ENCODE measurements at places on chromosomes 3 and 15.

- DNase-seq = no peak
Measured at GRCh38 chr3:153431076-153431475, 269.1 kb downstream of the RAP2B start.

DNA sequence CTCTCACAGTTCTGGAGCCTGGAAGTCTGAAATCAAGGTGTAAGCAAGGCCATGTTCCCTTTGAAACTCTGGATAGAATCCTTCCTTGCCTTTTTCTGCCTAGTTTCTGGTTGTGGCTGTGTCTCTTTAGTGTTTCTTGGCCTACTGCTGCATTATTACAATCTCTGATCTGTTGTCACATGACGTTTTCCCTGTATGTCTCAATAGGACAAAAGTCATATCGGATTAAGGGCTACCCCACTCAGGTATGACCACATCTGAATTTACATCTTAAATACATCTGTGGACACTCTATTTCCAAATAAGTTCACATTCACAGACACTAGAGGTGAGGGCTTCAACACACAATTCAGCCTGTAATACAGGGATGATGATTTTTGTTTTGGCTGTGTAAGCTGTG, 13.3 kb downstream of the NECTIN3 start:
- no peak for DNase-seq

- DNase-seq = no peak
Measured at GRCh38 chr3:30002797-30003196, 603.6 kb upstream of the TGFBR2 start.

DNA sequence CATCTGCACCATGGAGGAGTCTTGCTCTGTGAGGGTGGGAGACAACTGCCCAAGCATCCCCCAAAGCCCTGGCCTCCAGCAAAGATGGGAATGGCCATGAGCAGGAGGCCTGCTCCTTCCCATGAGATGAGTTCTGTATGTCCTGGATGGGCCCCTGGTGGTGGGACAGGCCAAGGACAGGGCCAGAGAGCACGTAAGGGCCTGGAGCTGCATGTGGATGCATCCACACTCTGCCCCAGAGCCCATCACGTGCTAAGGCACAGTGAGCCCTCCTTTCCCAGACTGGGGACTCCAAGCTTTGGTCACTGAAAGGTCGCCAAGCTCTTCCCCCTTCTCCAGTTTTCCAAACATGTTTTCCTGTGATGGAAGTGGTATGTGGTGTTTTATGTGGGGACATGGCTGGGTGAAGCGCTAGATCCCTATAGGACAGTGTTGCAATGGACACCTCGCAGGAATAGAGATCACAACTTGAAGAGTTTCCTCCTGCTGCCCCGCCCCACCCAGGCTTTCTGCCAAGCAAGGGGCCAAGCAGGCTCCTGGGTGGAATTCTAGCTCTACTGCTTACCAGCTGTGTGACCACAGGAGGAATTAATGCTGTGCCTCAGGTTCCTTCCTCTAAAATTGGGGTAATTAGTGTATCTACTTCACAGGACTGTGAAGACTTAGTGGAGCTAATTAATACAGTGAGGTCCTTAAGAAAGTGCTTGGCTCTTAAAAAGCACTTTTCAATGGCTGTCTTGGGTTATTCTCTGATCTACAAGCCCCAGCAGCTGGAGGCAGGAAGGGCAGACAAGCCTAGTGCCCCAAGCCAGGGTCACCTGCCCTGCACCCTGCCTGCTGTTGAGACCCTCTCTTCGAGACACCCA, 106.4 kb upstream of the RPL32 start:
- DNase-seq = no peak

GRCh38 chr3:127908202-127908601, 6.8 kb upstream of the KBTBD12 start:
- DNase-seq = no peak

DNA sequence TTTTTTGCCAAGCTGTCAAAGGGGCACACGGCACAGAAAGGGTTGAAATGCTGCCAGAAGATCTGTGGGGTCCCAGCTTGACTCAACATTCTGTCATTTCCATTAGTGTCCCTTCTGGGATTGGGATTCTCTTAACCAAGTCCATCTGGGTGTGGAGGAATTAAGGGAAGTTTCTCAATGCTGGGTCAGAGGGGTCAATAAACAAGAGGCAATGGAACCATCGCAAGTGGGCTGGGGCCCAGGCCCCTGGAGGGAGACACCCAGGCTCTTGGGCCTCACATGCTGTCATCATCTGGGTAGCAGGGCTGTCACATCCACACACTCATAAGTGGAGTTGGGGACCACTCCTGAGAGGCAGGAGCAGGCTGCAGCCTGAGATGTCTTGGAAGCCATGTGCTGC, 8.1 kb upstream of the APOD start:
- no peak for DNase-seq

DNA sequence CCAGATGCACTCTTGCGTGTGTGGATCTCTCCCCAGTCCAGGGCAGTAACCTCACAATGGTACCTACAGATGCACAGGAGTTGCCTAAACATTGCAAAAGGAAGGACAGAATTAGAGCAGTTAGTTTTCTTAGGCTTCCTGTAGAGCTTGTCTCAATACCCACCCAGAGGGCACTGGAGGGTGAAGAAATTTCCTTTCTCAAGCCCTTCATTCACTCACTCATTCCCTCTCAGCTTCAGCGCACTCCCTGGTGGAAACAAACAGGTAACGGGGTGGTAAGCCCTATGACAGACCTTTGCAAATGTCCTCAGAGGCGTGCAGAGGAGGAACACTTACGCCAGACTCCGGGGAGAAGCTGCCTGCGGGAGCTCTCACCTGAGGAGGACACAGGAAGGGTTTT, 267.4 kb upstream of the HES1 start:
- DNase-seq = no peak

- DNase-seq = no peak
Measured at GRCh38 chr15:71658827-71659729, 151.3 kb upstream of the NR2E3 start.

GRCh38 chr15:80183886-80184285, 31.1 kb downstream of the FAH start:
- DNase-seq = no peak

DNA sequence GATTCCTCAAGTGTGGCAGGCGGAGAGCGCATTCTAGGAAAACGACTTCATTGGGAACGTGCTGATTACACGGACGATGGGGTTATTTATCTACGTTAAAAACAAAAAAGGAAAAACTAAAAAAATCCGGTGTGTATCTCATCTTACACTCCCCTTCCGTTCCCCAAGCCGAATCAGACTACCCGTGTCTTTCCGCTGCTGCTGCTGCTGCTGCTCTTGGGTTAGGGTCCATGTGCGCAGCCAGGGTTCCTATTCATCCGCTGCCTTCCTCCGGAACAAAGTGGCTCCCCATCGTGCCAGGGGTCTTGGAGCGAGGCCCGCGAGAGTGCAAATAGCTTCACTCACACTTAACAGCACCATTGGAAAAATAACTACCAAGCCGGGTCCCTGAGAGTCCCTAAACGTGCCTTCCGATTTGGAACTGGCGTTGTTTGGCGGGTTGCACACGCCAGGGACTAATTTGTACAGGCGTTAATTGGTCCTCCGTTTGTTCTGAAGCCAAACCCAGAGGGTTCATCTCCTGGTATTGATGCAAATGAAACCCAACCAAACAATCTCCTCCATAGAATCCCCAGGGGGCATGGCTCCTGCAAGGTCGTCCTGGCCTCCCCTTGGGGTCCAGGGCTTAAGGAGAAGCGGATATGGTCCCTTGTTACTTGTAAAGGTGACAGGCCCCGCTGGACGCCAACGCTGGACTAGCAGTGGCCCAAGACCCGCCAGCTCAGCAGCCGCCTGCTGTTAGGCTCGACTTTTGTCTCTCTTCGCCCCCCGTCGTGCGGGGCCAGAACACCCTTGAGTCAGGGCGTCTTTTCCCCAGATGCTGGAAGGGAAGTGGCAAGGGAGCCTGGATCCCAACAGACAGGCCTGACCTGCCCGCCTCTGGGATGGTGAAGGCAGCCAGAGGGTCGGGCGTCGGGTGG, 11.0 kb upstream of the ONECUT1 start:
- DNase-seq = no peak
